NCI-H1694 treated with DMSO at 0.1 percent for 48 hours (cell line): ENCODE measurements at places on chromosomes 7 and 10.

DNA sequence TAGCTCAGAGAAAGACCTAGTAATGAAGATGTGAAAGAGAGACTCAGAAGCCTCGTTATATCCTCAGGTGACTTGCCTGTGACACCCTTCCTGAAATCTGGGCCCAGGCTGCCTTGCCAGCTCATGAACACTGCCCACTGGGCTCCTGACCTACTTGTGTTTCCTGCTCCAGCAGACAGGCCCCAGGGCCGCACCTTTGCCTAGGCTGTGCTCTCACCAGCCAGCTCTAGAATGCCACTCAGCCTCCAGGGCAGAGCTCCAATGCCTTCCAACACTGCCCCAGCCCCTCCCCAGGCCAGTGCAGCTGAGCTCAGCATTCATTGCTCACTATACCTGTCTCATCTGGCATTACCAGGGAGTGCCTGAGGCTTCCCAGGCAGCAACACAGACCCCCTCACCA, 94.3 kb downstream of the DLG5 start:
- no peak for DNase-seq

- DNase-seq, result no peak
Measured at GRCh38 chr7:1671594-1672451, 1.7 kb downstream of the ELFN1 start.

DNA sequence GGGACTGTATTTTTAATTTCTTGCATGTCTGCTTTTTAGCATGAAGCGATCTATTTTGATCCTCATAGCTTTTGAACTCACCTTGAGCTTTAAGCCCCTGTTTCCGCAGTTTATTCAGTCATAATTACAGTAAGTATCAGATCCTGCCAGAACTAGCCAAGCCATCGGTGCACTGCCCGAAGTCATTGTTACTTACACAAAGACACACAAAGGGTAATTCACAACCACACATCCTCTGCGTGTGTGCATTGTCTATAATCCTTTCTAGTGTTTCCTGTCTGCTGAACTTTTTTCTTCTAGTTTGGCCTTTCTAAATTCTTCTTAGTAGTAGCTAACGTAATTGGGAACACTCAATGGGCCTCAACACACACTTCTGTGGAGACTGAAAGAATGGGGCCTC, 133.0 kb downstream of the SFMBT2 start:
- no peak for DNase-seq

DNA sequence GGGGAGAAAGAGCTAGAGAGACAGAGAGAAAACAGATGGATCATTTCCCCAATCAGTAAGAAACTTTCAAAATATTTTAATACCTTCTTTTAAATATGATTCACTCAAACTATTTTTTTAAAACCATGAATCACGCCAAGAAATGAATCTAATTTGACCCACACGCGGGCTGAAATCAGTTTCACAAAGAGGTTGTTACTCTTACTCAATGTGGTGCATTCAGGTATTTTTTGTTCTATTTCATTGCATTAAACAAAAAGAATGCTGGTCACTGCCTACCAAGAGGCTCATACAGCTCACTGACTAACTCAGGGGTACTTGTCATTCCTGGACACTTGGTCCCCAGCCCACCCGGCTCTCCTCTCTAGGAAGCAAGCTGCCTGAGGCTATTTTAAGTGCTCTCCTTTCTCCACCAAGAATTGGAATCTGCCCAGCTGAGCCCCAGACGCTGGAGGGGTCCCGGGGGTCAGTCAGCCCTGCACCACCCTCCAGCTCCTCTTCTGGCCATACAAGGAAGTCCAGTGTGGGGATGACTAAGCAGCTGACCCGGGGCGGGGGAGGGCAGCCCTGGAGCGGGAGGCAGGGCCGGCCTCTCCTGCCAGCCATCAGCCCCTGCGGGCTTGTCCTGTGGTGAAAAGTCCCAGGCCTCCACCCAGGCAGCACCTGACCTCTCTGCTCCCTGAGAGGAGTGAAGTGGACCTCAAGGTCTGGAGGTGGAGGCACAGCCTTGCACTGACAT, 21.7 kb upstream of the PFKP start:
- no peak for DNase-seq

DNA sequence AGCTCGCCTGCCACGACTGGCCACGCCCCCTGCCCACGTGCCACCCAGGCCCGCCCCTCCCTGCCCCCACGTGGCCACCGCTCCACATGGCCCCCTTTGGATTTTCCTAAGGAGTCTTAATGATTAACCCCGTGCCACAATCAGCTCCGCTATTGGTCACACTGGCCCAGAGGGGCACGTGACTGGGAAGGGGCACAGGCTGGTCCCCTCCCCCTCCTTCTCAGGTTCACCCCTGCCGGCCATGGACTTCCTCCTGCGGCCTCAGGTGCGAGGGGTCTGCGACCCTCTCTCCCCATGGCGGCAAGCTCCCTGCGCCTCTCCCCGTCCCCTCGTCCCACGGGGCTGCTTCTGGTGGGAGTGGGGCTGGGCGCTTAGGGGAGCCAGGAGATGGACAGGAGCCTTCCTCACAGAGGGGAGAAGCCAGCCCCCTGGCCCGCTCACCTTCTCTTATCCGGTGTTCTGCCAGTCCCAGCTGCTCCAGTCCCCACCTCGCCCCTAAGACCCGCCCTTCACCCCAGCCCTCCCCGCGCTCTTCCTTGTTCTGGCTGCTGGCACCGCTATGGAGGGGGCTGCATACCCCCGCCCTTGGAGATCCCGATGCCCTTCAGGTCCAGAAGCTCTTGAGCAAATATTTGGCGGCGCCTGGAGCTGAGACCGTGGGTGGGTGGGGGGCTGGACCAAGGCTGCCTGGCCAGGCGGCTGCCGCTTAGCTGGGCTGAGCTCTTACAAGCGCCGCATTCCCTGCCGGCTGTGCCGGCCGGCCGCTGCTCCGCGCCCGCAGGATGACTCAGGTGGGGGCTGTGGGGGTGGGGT, 3.2 kb downstream of the SLC4A2 start:
- no peak for DNase-seq

GRCh38 chr10:31822150-31822549, 106.5 kb downstream of the ARHGAP12 start:
- DNase-seq, result no peak

DNA sequence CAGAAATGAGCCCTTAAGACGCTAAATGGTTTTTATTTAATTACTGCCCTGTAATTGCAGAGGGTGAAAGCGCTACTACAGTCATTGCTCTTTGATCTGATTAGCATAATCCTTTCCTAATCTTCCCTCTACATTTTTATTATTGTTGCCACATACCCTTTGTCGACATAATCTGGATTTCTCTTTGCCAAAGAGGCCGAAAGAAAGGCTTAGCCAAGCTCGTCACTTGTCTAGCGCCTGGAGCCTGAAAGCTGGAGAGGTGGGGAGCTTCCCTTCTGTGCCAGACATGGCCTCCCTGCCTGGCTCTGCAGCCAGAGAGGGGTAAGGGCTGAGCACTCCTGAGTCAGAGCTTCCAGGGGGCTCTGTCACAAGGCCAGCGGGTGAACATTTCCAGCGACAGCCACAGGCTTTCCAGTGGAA, 145.9 kb downstream of the PRKAG2 start:
- no peak for DNase-seq

DNA sequence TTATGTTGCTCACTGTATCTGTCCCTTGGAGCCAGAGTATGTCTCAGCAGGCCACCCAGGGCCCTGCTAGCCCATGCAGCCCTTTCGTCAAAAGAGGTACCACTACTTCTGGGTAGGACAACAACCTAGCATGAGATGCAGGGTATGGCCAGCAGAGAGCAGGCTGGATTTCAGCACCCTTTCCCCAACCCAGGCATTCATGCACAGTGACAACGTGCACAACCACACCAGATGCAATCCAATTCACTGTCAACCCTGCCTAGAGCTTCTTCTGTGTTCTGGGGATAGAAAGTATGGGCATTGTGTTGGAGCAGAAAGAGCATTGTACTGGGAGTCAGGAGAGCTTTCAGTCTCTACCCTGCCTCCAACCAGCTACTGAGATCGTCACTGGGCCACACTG, 37.9 kb downstream of the JAZF1 start:
- DNase-seq, result no peak

DNA sequence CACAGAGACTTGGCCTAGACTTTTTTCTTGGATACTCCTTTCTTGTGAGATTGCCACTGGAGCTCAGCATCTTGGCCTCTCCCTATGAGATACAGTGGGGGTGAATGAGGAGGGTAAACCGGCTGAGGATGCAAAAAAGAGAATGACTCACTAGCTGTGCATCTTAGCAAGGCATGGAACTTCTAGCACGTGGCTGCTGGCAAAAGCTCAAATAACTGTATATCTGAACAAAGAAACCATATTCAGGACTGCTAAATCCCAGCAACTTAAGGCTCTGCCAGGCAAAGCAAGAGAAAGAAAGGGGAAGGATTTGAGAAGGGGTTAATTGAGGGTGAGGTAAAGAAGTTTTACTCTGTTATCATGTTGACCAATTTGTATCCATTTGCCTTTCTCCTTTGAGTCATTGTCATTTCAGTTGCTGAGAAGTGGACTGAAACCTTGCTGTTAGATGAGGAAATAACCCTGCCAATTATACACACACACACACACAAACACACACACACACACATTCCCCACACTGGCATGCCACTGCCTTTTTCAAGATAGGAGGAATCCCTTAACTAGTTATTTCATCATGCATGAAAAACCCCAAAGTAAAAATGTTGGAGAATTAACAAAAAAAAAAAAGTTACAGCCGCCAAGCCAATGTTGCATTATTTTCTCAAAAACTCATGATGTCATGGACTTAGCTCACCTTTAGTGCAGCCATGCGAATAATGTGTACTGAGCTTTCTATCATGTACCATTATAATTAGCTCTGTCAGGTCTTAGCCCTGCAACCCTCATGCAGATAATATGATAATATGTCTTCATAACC, 997.3 kb downstream of the LRMDA start:
- no peak for DNase-seq

- no peak for DNase-seq
Measured at GRCh38 chr10:15112657-15113056, 15.5 kb downstream of the RPP38 start.

GRCh38 chr7:138549082-138549481, 89.0 kb downstream of the TRIM24 start:
- DNase-seq, result no peak

DNA sequence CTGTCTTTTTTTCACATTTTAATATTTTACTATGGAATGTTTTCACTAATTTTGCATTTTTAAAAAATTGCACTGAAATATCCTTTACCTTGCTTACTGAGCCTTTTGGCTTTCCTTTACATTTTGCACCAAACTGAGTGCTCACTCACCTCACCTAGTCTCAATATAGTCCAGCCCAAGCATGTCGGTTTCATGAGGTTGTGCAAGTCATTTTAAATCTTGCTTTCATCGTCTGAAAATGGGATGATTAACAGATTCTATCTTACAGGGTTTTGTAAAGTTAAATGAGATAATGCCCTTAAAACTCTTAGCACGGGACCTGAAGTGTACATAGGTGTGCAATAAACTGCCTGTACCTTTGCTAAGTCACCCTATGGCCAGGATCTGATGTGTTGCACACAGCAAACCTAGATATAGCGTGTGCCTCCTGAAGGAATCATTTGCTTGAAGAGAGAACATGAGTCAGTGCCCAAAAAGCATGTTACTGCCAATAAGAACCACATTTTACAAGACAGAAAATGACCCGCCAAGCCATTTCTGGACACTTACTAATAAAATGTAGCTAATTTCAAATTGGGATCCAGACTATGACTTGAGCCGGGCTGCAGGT, 199.8 kb downstream of the JCAD start:
- DNase-seq, result no peak

GRCh38 chr7:139382439-139382838, 22.7 kb downstream of the LUC7L2 start:
- DNase-seq, result no peak

GRCh38 chr10:21340331-21340730, 185.2 kb downstream of the SKIDA1 start:
- no peak for DNase-seq

DNA sequence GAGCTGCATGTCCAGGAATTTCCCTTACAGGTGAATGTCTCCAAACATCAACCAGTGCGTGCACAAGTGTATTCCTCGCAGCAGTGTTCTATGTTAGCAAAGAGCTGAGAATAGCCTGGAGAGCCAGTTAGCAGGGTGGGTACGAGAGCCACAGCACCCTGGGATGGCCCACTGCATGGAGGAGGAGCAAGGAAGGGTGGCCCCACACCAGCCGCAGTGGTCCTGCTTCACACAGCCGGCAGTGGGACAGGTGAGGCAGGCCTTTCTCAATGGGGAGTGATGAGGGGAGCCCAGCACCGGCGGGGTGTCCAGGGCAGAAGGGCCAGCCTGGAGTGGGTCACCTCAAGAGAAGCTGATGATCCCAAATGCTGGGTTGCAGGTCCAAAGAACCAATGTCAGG, 240.7 kb downstream of the TCERG1L start:
- DNase-seq, result no peak

DNA sequence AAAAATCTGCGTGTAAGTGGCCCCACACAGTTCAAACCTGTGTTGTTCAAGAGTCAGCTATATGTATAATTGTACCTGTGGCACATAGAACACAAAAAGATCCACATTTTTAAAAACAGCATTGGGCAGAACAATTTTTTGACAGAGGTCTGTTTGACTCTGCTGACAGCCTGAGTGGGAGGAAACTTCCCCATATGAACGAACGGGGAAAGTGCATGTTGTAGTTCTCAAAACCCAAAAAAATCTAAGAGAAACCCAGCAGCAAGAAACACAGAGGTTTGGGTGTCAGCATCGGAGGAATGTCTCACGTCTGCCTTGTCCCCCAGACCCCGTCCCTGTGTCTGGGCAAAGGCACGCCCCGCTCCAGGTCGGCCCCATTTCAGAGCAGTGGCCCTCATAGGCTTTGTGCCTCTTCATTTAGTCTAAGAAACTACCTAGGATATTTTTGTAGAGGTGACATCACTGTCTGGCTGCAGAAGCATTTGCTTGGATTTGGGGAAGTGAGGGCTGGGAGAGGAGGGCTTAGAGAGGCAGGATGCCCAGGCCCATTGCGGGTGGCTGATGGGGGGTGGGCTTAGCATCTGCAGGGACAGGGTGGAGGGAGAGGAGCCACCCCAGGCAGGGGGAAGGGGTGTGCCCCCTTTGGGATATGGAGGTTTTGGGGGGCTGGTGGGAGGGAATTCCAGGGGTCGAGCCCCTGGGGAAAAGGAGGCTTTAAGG, 11.0 kb downstream of the CUX1 start:
- no peak for DNase-seq

DNA sequence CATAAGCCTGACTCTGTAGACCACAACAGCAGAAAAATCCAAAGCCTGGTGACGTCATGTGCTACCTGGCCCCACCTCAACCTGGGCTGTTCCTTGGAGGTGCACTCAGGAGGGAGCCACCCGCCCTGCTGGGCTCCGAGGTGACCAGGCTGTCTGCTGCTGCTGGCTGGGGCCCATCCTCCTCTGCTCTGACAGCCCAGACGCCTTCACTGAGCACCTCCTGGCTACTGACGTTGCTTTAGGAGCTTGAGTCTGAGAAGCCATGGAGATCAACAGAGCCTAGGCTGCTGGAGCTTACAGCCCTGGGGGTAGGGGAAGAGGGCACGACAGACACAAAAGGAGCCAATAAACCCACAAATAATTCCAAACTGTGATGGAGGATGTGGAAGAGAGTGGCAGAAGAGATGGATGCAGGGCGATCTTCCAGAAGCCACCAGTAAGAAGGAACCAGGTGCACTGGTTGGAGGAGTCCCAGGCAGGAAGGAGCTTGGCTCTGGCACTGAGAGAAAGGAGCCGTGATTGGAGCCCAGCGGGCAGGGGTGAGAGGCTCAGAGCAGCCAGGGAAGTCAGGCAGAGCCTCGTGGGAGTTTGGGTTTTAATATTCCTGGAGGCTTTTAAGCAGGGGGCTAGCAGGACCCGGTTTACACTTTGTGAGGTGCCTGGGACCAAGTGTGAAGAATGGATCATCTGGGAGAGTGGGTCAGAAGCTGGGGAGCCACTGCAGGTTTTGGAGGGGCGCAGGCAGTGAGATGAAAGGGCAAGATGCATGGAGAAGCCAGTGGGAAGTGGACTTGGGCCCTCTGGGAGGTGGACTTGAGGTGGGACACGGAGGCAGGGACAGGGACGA, 1.7 kb upstream of the PTPRE start:
- no peak for DNase-seq

- no peak for DNase-seq
Measured at GRCh38 chr10:19043431-19043830, 5.2 kb upstream of the MALRD1 start.
